ENCODE measurements at places on chromosomes 5 and 9. TPM values are rescaled to one million over a fixed set of nuclear protein-coding genes. Genes with fewer than 3 reads are reported as not detected.

DNA sequence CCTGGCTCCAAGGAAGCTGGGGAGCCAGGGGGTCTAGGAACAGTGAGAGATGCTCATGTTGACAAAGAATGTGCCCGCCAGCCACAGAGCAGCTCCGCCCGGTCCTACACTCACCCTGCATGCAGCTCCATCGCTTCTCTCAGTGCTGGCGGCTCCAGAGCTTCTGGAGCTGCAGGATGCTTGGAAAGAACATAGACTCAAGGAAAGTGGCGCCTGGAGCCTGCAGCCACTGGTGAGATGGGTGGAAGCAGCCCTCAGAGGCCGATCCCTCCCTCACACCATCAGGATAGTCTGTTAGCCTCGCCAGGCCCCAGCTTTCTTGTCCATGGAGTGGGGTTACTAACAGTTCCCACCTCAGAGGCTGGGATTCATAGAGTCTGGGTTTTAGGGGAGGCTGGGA, 26.4 kb upstream of the SLC6A19 start:
- no peak for DNase-seq

The TAF1L gene
- total RNA-seq = not detected

DNA sequence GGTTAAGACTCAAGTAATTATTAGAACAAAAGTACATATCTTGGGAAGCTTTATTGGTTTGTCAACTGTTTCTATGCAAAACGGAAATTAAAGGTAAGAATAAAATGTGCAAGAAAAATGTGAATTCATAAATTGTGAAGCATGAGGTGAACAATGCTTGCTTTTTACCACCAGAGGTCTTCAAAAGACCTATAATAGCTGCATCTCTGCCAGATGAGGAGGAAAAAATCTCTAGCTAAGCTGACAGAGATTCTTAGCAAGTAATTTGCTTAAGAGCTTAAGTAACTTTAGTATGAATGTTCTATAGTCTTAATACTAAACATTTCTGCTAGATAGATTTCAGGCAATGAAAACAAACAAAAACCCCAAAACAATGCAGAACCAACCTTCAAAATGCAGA, 54.1 kb downstream of the MRPS30 start:
- no peak for DNase-seq

DNA sequence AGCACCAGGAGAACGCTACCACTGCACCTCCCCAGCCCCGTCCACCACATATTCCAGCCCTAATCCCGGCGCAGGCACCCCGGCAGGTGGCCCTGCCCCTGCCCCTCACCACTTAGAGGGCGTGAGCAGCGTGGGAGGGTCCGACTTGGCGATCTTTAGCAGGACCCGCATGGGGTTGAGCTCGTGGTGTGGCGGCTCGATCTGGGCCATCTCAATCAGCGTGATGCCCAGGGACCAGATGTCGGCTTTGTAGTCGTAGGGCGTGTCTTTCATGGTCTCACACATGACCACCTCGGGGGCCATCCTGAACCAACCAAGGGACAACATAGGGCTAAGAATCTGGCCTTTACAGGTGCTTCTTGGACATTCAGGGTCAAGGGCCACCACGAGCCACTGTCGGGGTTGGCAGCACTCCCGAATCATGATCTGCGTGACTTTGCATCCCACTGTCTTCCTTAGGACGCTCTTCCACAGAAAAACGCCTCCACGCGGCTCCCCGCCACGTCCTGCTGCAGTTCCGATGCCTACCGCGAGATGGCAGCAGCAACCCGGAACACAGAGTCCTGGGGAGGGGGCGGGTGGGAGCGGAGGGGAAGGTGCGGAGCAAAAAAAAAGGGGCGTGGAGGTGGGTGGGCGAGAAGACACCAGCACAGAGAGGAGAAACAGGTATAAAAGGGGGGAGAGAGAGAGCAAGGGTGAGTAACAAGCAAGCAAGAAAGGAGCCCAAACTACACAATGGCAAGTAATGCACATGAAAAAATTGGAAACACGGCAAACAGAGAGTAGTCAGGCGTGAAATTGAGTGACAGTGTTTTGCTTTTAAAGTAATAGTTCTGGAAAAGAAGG, 81.3 kb downstream of the STK10 start:
- no peak for DNase-seq

DNA sequence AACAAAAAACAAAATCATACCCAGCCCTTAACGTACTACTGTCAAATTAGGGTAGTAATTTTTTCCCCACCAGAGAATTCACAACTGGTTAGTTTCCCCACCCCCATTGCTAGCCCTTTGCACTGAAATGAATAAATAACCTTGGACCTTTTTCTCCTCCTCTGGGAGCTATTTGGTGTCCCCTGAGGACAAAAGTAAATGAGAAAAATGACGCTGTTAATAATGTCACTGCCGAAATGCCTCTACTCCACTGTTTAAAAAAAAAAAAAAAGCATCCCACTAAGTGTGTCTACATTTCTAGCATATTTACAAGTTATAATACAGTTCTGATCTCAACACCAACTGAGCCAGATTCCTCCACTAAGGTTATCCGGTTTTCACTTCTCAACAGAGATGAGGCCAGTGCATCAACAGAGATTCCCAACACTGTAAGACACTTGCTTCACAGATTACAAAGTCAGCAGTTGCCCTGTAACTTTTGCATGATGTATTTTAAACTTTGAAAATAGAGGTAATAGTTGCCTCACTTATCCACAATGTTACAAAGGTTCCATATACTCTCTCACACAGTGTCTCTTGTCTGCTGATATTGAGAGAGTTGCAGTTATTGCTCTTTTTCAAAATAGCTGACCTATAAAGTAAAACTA, 5.1 kb upstream of the NFIB start:
- no peak for DNase-seq

The DIRAS2 gene
- total RNA-seq = 0.18 TPM

The LRRC19 gene
- total RNA-seq = not detected

The HTR1A gene
- total RNA-seq = not detected

- no peak for DNase-seq
Observed at GRCh38 chr5:61673007-61673735, 341.1 kb downstream of the ZSWIM6 start.

The CSF1R gene
- 0.10 TPM for total RNA-seq

DNA sequence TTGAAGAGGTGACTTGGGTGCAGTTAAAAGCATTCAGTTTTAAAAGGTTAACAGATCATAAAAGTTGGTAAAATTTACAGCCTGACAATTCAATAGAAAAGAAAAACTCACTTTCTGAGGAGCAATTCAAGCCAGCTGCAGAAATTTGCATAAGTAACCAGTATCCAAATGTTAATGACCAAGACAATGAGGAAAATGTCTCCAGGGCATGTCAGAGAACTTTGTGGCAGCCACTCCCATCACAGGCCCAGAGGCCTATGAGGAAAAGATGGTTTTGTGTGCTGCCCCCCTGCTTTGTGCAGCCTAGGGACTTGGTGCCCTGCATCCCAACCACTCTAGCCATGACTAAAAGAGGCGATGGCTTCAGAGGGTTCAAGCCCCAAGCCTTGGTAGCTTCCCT, 1406.5 kb upstream of the ACO1 start:
- DNase-seq = no peak

The MAMDC4 gene
- total RNA-seq = 3.4 TPM

The FAM169A gene
- 1.3 TPM for total RNA-seq

The INSL4 gene
- not detected for total RNA-seq

GRCh38 chr5:61084658-61085057, 77.6 kb downstream of the SMIM15 start:
- no peak for DNase-seq

The KCNV2 gene
- total RNA-seq = not detected

The PCDHA4 gene
- not detected for total RNA-seq

- no peak for DNase-seq
Observed at GRCh38 chr9:4618700-4619099, 43.4 kb upstream of the PLPP6 start.

The TTC23L gene
- total RNA-seq = 0.41 TPM

DNA sequence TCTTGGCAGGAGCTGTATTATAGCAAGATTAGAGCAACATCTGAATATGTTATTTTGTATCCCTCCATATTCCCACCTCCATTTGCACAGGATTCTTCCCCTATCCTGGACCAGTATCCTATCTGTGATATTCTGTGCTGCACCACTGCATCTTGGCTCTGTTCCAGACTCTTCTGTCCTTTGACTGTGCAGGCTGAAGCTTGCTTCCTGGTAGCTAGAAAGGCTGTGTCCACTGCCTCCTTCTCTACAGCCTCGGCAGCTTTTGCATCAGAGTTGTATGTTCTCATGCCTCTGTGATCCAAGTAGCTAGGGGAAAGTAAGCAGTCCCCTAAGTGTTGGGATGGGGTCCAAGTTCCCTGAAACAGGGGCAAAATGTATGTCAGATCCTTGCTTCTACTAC, 104.1 kb downstream of the GAS1 start:
- DNase-seq = no peak

DNA sequence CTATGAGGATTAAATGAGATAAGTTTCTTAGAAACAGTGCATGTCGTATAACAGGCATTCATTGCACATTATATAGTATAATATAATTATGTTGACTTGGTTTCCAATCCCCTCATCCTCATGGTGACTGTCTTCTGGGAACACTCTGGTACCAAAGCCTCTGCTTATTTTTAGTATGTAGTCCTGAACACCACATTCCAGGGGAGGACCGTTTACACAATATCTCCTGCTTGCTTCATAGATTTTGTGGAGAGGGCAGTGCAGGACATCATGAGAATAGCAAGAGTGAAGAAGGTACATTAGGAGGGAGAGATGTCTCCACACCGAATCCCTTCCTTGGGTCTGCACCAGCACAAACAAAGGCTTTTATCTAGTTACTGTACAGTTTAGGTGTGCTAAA, 20.5 kb upstream of the BHMT start:
- DNase-seq = no peak

GRCh38 chr5:95022967-95023695, 261.8 kb downstream of the MCTP1 start:
- DNase-seq = no peak

DNA sequence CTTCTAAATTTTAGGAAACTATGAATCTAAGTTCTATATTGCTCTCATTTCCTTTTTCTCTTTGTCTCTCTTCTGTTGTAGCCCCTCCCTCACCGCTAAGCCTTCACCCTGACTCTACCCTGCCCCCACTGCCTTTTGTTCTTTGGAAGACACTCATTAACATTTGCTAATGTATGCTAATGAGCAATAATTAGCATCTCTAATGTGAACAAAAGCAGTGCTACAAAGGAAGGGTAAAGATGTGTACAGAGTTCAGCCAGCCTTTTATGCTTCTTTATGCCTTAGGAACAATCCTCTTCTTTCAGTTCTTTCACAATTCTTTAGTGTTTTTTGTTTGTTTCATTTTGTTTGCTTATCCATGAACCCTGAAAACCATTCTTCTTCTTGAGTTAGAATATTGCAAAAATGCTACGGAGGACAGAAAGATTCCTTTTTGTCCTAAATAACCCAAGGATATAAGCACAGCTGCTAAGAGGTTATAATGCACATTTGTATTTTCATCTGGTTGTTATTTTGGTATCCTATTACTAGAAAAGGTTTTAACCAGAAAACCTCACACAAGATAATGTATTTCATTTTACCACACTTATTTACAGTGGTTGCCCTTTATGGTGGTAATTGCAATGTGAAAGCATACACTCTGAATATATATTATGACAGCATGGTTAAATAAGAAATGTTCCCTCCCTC, 159.3 kb downstream of the TMC1 start:
- DNase-seq = no peak

DNA sequence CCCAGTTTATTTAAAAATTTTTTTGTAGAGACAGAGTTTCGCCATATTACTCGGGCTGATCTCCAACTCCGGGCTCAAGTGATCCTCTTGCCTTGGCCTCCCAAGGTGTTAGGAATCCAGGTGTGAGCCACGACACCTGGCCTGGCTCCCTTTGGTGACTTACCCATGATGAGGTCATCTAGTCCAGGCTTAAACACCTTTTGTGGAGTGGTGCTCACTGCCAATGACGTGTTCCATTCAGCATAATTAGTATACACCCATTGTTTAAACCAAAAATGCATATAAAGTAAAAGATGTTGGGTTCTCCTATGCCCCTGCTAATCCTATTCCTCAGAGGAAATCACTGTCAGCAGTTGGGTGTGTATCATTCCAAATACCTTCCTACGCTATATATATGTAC, 91.0 kb downstream of the HSPA4 start:
- no peak for DNase-seq

DNA sequence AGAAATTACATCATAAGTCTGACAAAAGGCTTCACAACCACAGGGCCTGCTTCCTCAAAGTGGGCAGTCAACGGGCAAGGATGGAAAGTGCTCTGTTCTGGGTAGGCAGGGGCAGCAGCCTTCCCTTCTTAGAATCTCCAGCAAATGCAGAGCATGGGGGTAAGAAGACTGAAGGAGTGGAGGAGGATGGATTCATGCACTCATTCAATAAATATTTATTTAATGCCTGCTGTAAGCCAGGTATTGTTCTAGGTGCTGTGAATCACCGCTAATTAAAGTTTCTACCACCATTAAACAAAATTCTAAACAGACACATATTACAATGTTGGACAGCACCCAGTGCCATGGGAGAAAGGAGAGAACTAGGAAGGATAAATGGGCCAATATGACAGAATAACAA, 195.6 kb downstream of the ELAVL2 start:
- DNase-seq = no peak

DNA sequence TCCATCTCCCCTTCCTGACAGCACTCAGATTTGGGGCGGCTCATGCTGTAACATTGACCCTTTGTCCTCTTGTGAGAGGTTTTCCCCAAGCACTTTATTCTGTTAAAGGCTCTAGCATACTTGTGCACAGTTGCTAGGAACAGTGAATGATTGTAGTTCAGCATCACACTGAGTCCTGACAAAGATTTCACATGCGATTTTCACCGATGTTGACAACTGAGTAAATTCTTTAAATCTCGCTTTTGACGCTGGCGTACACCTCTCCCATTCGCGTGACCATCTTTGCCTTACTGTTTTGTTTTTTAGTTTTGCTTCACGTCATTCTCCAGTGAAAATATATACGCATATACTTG, 780 bp downstream of the CDC37L1 start:
- DNase-seq = no peak

DNA sequence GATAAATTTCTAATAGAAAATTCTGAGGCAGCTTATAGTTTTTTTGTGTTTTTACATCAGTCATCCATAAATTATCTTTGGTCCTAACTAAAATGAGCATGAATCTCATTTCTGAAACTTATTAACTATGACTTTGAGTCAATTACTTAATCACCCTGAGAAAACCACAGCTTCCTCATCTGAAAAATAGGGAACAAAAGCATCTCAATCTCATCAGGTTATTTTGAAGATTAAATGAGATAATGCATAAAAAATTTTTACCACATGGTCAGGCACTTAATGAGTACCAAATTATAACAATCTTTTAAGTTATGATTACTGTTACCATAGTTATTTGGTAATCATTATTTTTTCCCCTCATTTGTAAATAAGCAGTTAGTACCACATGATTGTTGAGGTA, 279.1 kb downstream of the MAST4 start:
- DNase-seq = no peak

- DNase-seq = no peak
Observed at GRCh38 chr9:121694600-121694999, 43.2 kb downstream of the DAB2IP start.

- DNase-seq = no peak
Observed at GRCh38 chr9:98533132-98533531, 175.6 kb downstream of the GABBR2 start.

DNA sequence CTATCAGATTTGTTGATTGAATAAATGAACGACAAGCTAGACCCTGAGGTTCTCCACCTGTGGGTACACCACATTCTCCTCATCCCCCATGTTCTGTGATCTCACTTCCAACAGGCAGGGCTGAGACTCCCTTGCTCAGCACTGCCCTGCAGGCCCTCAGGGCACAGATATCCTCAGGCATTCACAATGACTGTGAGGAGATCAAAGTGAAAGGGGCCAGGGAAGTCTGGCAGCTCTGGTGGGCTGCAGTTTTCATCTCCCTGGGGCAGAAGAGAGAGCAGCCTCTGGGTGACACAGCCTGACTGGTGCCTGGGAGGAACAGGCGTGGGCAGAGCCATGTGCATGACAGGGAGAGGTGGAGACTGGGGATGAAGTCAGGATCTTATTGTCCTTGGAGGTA, 142.4 kb upstream of the C9orf72 start:
- no peak for DNase-seq
